Daoy (cell line): ENCODE measurements at places on chromosomes 16 and 17. TPM values are rescaled to one million over a fixed set of nuclear protein-coding genes. Genes with fewer than 3 reads are reported as not detected.

The LUC7L gene
- total RNA-seq = 35.5 and 42.3 TPM in 2 replicates

The NLRC3 gene
- 0.06 and 0.21 TPM in 2 replicates for total RNA-seq

- no peak for DNase-seq
These were observed 58.6 kb upstream of the NUDT7 start for GRCh38 chr16:77663711-77664110.

- DNase-seq = no peak
These were observed 20.2 kb downstream of the GNAO1 start for GRCh38 chr16:56211435-56211981.

The CD300H gene
- not detected in 2 replicates for total RNA-seq

The CCT6B gene
- 2.1 and 3.5 TPM in 2 replicates for total RNA-seq

The NPIPB6 gene
- total RNA-seq = 0.46 TPM in 1 of 2 replicates, not detected in the other

The LASP1 gene
- total RNA-seq = 71.0 and 77.9 TPM in 2 replicates

DNA sequence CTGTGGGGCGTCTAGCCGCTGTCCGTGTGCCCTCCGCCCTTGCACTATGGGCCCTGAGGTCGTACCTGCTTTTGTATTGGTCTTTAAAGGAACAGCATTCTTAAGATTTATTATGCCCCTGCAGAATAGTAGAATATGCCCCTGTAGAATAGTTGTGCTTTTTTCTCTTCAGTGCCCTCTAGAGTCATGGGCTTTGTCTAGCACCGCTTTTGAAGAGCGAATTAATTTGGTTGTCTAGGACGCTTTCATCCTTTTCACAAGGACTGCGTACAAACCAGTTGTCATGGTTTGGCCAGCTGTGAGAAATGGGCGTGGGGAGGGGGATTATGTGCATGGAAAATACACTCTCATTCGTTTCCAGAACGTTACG, 621 bp downstream of the CEP95 start:
- peak; percentile 53 for DNase-seq

DNA sequence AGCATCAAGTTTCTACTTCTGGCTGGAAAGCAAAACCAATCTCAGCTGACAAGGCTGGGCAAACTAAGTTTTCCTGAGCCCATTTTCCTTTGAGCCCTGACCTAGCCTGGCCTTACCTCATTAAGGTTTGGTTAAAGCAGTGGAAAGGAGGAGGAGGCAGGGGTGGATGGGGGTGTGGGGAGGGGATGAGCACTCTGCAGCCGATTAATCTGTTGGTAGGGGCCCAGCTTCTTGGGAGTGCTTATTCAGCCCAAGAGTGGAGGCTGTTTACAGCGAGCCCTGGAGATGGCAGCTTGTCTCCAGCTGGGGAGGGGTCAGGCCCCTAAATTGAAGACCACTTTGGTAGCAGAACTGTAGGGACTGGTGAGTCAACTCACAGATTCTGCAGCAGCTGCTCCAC, 12.0 kb downstream of the SMCR8 start:
- DNase-seq = no peak

The SOX9 gene
- total RNA-seq = 7.4 and 8.4 TPM in 2 replicates

GRCh38 chr17:59778996-59779395, 71.5 kb downstream of the VMP1 start:
- no peak for DNase-seq

GRCh38 chr17:882827-883585, 96.6 kb downstream of the NXN start:
- DNase-seq = no peak

The PPL gene
- total RNA-seq = 0.06 and 0.27 TPM in 2 replicates

GRCh38 chr16:9625122-9625521, 533.7 kb downstream of the HAPSTR1 start:
- DNase-seq = no peak

DNA sequence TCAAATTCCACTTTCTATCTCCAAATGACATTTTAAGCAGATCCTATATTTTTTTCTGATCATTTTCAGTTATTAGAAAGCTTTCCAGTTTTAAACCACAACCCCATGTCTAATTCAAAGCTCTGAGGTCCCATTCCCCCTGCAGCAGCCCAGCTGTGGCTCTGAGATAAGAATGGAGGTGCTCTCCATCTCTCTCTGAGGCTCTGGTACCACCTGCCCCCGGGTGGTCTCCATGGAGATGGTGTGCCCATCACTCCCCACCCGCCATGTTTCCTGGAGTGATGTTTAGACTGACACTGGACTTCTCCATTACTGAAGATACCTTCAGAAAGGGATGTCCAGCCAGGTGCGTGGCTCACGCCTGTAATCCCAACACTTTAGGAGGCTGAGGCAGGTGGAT, 68.1 kb upstream of the SEC14L1 start:
- DNase-seq = no peak

The CSH1 gene
- total RNA-seq = not detected in 2 replicates

- peak; percentile 89 for DNase-seq
These were observed 31.4 kb downstream of the ACTG1 start for GRCh38 chr17:81481073-81481799.

The KCTD11 gene
- total RNA-seq = 2.1 and 3.7 TPM in 2 replicates

GRCh38 chr17:77140878-77141767, at the start of gene SEC14L1:
SEC14L1 (plus strand) TSS chr17:77140969; CDS start chr17:77143597, 2,628 bp downstream.
- DNase-seq = peak; percentile 63
